ENCODE measurements at places on chromosomes 5 and 9.

DNA sequence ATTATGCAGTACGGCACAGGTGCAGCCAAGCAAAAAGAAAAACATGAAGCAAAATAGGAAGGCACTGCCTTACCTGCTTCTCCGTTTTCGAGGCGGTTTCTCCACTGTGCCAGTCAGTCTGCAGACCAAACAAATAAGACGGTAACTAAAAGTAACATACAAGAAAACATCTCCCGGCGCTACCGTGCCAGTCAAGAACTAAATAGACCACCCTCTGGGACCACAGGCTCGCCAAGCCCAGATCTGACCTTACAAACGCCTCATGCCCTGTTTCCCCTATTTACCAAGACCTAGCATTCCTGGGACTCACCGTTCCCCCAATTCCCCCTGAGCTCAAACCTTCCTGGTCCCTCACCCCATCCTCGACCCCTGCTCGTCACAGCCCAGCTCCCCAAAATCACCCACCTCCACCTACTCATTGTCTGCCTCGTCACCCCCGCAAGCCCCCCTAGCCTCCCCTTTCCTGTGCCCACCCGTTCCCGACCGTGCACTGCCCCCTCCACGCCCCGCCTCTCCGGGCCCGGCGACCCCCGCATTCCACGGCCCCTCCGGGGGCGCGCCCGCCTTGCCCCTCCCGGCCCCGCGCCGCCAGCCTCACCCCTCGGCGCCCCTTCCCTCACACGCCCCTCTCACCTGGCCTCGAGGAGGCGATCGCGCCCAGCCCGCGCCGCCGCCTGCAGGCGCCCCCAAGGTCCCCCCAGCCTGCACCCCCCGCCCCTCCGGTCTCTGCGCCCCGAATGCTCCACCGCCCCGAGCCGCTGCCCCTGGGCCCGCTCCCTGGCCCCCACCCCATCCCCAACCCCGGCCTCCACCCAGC is 560 bp downstream of the SCAI start:
- DNase-seq, result no peak

- no peak for DNase-seq
Observed at GRCh38 chr5:80568251-80568650, 1.8 kb downstream of the ANKRD34B start.

DNA sequence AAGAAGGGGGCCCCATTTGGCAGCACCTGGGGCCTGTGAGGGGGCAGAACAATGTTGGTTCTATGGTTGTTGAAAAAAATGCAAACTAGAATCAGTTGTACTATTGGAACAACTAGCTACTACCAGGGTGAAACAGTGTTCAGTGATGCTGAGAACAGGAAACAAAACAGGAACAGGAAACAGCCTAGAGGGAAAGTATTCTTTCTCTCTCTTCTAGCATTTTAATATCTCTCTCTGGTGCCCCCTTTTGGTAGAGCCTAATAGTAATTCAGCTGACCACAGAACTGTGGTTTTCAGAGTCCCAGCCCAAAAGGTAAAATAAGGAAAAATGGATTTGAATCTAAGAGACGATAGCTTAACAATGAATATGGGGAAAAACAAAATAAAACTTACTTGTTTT is 138.0 kb upstream of the KCNN2 start:
- peak; percentile 21 for DNase-seq

GRCh38 chr5:66840511-66841013 is 244.4 kb downstream of the MAST4 start:
- peak; percentile 26 for DNase-seq

GRCh38 chr9:119793218-119793617 is 424.0 kb upstream of the BRINP1 start:
- no peak for DNase-seq

DNA sequence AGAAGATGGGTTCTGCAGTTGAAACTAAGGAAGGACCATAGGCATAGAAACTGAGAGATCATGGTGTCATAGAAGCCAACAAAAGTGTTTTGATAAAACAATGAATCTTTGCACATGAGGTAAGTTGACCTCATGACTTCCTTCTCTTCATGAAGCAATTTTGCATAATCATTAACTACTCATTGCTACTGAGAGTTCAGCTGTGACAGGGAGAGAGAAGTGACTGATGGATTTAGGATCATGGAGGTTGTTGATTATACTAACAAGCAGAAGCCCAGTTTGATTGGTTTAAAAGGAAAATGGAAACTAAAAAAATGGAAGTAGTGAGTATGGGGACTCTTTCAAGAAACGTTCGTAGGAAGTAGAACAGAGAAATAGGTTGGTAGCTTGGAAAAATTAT is 51.2 kb downstream of the PARP8 start:
- DNase-seq, result no peak

DNA sequence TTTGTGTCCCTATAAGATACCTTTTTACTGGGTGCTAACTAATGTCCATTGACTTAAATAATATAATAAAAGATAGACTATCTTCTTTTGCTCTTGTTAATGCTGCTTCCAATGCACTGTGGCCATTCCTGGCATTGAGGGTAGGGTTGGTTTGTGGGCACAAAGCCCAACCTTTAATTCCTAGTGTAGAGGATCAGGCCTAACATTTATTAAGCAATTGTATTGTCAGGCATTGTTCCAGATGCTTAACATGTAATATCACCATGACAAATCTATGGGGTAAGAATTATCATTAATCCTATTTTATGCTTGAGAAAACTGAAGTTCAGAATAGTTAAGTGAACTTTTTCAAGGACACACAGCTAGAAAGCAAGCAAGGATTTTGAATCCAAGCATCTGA is 60.4 kb upstream of the GPBP1 start:
- no peak for DNase-seq

GRCh38 chr9:111597852-111598732 is 1.4 kb downstream of the PTGR1 start:
- peak; percentile 39 for DNase-seq

GRCh38 chr5:171316258-171317121 is 7.4 kb downstream of the TLX3 start:
- no peak for DNase-seq

DNA sequence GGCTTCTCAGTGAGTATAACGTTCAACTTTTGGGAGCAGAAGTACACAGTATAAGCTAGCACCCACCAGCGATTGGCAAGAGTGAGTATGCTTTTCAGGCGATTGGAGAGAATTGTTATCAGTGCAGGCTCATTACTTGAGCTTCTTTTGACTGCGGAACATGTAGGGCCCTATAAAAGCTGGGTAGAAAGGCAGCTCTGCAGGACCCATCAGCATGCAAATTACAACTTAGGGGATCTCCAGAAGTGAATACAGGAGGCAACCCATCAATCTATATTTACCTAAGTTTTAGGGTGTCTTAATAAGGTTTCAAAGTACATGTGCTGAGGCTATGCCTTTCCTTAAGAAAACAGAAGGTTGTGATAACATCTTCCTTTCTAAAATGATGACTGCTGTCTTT is 225.0 kb downstream of the MLLT3 start:
- no peak for DNase-seq

DNA sequence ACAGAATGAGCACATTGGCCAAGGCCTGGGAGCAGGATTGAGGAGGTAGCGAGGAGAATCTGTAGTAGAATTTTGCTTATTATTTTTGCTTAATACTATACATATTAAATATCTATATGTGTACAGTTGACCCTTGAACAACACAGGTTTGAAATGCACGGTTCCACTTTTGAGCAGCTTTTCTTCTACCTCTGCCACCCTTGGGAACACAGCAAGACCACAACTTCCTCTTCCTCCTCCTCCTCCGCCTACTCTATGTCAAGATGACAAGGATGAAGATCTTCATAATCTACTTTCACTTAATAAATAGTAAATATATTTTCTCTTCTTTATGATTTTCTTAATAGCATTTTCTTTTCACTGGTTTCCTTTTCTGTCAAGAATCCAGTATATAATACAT is 541.4 kb downstream of the KCTD16 start:
- DNase-seq, result no peak

- peak; percentile 70 for DNase-seq
Observed at GRCh38 chr9:79809931-79810330, 238.2 kb downstream of the TLE4 start.

- DNase-seq, result no peak
Observed at GRCh38 chr5:168740811-168741213, 161.6 kb upstream of the PANK3 start.

GRCh38 chr5:71922584-71923106 is 184.6 kb upstream of the MAP1B start:
- peak; percentile 87 for DNase-seq

GRCh38 chr9:70020991-70021571 is 22.6 kb upstream of the MAMDC2 start:
- peak; percentile 92 for DNase-seq

DNA sequence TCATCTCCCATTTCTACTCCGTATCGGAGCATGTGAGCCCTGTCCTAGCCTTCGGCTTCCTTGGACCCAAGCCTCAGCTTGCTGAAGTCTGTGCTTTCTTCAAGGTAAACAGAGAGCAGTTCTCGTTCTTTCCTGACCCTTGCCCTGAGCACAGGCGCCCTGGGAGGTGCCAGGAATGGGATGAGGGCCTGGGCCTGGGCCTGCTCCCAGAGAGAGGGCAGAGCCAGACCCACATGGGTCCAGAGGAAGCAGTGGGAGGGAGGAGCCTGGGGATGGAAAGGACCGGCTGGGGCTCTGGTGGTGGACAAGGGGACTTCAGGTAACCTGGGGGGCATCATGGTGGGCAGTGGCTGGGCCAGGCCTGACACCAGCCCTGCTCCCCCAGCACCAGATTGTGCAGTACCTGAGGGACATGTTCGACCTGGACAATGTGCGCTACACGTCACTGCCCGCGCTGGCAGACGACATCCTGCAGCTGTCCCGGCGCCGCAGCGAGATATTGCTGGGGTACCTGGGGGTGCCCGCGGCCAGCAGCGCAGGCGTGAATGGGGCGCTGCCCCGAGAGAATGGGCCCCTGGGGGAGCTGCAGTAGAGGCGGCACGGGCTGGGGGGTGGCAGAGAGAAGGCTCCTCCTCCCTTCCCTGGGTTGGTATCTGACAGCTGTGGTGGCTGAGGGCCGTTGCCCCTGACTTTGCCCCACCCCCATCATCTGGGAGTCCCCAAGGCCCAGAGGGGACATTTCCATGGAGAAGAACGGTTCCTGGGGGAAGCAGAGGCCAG is 10.9 kb upstream of the DOLPP1 start:
- DNase-seq, result no peak

GRCh38 chr9:108642871-108643270 is 212.9 kb downstream of the ACTL7B start:
- DNase-seq, result no peak

DNA sequence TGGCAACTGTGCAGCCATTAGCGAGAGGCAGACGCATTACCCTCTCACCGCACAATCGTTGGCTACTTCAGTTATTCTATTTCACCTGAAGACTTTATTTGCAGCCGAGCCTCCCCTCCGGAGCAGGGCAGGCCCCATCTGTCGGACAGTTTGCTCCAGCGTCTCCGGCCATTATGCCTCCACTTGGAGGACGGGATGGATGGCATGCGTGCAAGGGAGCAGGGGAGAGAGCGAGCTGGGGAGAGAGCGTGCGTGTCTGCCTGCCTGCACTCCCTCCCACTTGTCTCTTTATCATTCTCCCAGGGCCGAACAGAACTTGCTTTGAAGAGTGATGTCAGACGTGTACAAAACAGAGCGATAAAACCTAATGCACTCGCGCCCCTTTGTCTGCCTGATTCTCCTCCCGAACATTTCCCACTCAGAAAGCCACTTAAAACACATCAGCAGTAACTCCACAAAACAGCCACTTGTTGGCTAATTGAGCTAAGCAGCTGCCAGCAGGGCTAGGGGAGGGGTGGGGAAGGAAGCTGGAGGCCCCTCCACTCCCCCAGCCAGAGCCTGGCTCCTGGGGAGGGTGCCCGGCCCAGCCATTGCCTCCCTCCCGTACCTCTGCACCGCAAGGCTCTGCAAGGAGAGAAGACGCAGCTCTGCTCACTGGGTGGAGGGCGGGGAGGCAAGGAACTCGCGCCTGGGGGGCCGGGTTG is 43.4 kb upstream of the FUBP3 start:
- no peak for DNase-seq

DNA sequence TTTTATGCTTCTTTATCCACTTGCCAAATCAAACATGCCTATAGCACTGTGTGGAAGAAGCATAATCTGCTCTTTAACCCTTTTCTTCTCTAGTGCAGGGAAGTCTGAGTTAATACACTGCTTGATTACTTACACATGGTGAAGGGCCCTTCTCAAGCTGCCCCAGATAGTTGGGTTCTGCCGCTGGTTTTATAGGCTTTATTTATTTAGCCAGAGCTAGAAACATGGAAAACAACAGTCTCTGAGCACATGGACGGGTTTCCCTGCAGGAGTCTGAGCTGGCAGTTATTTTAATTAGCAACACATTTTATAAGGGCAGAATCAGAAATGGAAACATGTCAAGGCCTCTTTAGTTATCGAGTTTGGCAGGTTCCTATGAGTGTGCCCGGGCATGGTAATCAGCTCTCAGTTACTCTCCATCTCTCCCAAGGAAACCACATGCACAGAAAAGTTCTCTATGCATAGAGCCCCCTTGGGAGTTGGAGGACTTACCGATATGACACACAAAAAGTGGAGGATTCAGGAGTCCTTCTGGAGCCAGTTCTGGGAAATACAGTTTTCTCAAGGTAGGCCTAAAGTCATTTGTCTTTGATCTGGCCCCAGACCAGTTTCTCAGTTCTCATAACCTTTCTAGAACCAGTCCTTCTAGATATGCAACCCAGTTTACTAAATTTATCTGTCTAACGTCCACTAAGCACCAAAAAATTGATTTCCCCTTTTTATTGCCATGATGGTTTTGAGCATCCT is 564.8 kb downstream of the ACTL7B start:
- no peak for DNase-seq

GRCh38 chr9:111630182-111630963 is 761 bp upstream of the DNAJC25 start:
- no peak for DNase-seq

- no peak for DNase-seq
Observed at GRCh38 chr5:5623397-5623796, 200.9 kb downstream of the ICE1 start.

- no peak for DNase-seq
Observed at GRCh38 chr5:36230151-36230790, 11.5 kb downstream of the NADK2 start.

GRCh38 chr9:130983359-130983670 is 25.7 kb upstream of the LAMC3 start:
- DNase-seq, result no peak

DNA sequence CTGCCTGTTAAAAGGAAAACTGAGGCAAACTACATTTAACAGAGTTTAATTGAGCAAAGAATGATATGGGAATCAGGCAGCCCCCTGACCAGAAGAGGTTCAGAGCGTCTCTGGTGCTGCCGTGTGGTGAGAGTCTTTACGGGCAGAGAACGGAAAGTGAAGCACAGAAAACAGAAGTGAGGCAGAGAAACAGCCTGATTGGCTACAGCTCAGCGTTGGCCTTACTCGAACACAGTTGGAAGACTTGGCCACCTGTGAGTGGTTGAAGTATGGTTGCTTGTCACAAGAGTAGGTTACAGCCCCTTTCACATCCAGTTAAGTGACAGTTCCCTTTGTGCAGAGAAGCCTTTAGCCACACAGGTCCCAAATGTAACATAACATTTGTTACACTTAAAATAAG is 16.9 kb upstream of the FBP1 start:
- DNase-seq, result no peak

- DNase-seq, result peak; percentile 21
Observed at GRCh38 chr9:104177003-104177611, 83.0 kb downstream of the SMC2 start.

Measured in HCEC 1CT (cell line).